ENCODE measurements at places on chromosomes 1 and 21.
A peak's percentile ranks its signal among the peaks of the same experiment; 100 is the strongest.

- DNase-seq, result no peak
Measured at GRCh38 chr1:185291159-185291558, 25.9 kb downstream of the IVNS1ABP start.

GRCh38 chr1:173869021-173869359 is 810 bp downstream of the ZBTB37 start:
- no peak for DNase-seq

DNA sequence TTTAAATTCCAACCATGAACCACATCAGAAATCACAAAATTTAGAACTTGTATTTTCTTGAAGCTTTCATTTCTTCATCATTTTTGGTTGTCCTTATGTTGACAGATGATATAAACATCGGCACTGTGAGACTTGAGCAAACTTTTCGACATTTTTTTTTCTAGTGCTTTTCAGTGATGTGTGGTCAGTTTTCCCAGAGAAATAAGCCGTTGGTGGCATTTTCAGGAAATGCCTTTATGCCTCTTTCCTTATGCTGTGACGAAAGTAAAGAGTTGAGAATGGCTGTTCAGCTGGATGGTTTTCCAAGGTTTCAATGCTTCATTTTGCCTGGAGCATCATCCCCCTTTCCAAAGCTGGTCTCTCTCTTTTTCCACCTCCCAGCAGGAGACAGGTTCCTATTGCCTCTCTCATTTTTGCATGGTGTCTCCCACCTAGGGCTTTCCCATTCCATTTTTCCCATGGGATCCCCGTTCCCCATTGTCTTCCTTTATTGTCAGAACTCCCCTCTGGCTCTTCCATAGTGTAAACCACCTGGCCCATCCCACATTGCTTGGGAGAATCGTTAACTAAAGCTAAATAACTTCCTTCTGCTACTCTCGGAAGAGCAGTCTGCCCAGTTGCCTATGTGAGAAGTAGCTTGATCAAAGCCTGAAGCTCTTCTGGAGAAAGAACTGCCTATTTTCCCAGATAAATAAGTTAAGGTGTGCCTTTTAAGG is 61.4 kb upstream of the DYNLT5 start:
- no peak for DNase-seq

- DNase-seq, result peak; percentile 77
Measured at GRCh38 chr1:17545356-17545755, 5.9 kb downstream of the ARHGEF10L start.
